ENCODE measurements at places on chromosomes 3 and 15.

GRCh38 chr3:23390446-23390845 is 187.3 kb downstream of the UBE2E2 start:
- no peak for DNase-seq

DNA sequence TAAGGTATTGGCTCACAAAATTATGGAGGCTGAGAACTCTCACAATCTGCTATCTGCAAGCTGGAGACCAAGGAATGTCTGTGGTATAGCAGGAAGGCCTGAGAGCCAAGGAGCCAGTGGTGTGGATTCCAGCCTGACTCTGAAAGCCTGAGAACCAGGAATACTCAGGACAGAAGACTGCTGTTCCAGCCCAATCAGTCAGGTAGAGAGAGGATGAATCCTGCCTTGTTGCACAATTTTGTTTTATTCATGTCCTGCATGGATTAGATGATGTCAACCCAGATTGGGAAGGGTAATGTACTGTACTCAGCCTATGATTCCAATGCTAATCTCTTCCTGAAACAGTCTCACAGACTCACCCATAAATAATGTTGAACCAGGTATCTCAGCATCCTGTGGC is 312.4 kb upstream of the KCNMB2 start:
- DNase-seq, result no peak

GRCh38 chr15:65368302-65369211 is 9.2 kb downstream of the IGDCC3 start:
- DNase-seq, result no peak

GRCh38 chr3:153463895-153464294 is 301.9 kb downstream of the RAP2B start:
- no peak for DNase-seq

DNA sequence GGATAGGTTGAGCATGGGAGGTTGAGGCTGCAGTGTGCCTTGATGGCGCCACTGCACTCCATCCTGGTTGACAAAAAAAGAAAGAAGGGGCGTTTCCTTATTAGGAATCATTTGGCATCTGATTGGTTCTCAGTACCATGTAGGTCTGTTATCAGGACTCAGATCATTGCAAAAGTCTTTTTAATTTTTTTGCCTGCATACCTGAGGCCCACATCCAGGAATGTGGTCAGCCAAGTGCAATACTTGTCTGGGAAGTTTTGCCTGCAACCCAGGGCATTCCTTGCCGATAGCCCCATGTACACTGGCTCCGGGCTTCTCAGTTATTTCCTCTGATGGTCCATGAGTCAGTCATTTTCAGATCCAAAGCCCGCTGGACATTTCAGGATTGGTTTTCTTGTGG is 50.1 kb upstream of the CRTC3 start:
- no peak for DNase-seq

GRCh38 chr15:74340150-74340549 is 27.3 kb downstream of the CYP11A1 start:
- no peak for DNase-seq

GRCh38 chr3:159875116-159875515 is 113.5 kb upstream of the IL12A start:
- DNase-seq, result no peak

DNA sequence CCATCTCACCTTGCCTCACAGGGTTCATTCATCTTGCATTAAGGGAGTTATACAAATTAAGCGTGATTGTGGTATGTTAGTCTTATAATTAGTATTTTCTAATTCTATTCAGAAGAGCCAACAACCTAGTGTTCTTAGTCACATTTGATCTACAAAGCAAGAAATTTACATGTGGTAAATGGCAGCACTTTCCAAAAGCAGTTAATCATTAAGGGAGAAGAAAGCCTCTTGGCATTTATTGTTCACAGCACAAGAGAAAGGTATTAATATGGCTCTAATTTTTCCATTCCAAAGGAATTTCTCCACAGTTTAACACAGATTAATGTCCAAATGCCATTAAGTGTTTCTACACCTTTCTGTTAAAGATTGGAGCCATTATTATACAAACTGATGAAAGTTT is 1077.1 kb downstream of the ZPLD1 start:
- DNase-seq, result no peak

GRCh38 chr15:78265752-78266224 is 1.4 kb downstream of the DNAJA4 start:
- DNase-seq, result peak; percentile 19

- DNase-seq, result no peak
Observed at GRCh38 chr3:11291808-11292207, 19.6 kb downstream of the ATG7 start.

DNA sequence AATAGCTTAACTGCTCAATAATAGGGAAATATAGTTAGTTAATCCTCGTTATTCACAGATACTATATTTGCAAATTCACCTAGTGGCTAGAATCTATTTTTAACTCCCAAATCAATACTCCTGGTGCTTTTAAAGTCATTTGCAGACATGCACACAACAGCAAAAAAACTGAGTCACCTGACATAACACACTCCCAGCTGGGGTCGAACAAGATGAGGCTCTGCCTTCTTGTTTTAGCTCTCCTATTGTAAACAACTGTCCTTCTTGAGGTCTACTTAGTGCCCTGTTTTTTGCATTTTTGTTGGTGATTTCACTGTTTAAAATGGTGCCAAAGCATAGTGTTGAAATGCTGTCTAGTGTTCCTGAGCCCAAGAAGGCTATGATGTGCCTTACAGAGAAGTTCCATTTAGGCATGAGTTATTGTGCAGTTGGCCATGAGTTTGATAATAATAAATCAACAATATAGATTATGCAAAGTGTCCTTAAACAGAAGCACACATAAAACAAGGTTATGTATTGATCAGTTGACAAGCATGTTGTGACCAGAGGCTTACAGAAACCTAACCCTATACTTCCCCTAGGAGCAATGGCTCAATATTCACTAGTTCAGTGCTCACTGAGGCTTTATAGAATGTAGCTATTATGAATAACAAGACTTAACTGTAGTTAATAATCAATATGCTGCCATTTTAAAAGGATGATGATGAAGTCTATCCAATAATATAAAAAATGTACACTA is 18.6 kb downstream of the MAP3K13 start:
- no peak for DNase-seq

DNA sequence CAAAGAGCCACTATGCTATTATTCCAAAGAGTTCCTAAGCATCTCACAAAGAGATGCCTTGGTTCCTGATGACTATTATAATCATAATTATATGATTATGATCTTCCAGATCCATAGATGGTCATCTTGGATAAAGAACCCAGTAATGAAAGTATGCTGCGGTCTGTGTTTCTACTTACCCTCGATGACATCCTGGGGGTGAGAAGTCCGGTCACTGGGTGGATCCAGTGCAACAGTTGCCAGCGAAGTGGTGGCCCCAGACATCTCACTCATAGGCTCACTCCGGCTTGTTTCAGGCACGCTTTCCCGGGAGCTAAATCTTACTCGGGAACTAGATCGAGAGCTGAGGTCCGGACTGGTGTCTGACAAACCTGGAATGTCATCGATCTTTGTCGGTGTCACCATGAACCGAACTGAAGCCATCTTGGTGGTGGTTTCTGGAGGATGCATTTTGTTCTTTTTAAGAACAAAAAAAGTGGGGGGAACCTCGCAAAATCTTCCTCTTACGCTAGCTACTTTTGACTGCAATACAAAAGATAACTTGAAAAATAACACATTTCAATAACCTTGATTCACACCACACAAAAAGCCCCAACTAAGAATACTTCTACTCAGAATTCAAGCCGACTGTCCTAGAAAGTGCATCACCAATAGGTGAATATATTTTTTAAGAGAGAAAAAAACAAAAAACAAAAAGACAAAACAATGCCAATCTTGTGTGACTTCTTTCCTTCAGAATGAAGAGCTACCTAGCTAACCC is 1.2 kb downstream of the SLC12A6 start:
- DNase-seq, result peak; percentile 26

- peak; percentile 31 for DNase-seq
Observed at GRCh38 chr3:112302881-112303763, 9.1 kb upstream of the SLC9C1 start.

DNA sequence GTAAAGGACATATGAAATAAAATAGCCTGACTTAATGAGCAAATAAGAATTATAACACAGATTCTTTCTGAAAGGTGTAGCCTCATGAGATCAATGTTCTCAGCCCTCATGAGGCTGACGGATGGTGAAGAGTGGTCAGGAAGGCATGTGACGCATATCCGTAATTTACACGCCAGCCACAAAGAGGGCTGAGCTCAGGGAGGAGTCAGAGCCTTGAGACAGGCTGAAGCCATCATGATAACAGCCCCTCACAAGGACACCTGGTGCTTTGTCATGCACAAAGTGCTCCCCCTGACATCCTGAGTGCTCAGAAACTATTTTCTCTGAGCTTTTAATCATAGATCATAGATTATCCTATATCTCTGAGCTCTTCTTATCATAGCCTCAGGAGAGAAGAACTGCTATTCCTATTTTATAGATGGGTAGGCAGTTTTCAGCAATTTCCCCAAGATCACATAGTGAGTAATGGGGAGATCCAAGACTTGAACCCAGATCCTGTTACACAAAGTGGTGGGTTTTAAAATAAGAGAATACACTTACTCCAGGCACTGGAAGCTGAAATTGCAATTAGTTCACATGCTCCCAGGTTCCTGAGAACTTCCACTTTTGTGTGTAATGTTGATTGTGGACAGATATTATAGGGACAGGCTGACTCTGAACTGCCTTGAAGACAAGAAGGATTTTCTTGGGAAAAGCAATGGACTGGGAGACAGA is 267.1 kb downstream of the RPLP1 start:
- peak; percentile 83 for DNase-seq

DNA sequence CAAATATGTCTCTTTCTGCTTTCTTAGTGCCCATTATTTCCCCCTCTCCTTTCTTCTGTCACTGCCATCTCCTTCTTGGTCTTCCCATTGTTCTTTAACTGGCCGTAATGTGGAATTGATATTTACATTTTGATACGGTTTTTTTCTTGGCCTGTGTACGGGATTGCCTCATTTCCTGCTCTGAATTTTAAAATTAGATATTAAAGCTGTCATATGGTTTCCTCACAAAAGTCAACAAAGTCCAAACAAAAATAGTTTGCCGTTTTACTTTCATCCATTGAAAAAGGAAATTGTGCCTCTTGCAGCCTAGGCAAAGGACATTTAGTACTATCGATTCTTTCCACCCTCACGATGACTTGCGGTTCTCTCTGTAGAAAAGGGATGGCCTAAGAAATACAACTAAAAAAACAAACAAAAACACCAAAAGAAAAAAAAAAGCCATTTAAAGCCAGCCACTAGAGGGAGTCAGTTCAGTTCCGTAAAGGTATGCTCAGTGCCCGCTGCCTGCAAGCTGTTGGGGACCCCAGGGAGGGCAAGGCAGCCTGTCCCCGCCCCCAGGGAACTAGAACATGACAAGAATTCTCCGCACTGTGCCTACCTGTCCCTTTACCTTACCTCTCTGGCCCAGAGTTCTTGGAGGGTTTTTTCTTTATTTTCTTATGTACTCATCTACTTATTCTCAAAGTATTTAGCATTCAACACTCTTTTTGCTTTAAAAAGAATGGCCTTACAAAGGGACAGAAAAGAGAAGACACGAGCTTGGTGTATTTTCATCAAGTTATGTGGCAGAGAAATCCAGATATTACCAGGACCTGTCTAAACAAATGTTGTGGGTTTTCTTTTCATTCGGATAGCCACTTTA is 30.0 kb upstream of the NR2E3 start:
- peak; percentile 40 for DNase-seq

DNA sequence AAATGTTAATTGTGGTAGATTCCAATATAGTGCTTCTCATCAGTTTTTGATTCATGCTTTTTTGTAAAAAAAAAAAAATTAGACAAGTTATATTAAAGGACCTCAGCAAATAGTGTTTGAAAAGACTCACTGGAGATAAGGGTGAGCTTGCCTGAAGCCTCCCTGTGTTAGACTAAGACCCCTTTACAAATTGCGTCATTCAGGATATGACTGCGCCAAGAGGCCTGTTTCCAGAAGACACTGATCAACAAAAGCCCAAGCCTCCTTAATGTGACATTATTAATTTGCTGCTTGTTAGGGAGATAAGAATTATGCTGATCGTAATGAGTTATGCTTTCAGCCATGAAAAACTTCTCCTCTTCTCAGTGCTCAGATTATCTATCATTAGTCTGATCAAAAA is 13.0 kb upstream of the DNAJC13 start:
- no peak for DNase-seq

DNA sequence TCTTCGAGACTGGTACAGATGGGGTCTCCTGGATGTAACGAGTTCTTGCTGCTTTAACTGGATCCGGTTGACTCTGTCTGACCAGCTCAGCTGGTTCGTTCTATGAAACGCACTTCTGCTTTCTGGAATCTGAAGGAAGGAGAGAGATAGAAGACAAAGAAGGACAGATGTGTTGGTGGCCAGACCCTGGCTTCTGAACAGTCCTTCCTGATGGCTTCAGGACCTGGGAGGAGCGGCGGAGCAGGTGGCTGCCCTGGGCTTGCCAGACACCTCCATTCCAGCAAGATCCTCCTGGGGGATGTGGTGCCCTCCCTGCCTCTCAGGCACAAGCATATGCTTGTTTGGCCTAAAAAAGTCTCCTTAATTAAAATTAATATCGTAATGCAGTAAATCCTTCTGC is 99.9 kb downstream of the APBA2 start:
- DNase-seq, result no peak

DNA sequence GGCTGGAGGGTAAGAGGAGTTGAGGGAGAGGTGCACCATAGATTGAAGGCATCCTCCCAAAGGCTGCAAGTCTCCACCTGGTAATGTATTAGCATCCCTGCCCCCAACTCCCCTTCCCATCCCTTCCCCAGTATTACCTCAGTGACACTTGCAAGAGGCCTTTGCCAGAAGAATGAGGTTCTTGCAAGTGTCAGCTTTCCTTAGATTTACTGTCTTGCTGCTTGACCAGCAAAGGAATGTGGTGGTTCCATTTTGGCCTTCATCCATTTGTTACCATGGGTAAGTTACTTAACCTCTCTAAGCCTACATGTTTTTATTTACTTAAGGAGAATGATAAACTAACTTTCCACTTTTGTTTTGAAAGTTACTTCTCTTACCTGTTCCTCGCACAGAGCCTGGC is 108.9 kb downstream of the LRTM1 start:
- no peak for DNase-seq

DNA sequence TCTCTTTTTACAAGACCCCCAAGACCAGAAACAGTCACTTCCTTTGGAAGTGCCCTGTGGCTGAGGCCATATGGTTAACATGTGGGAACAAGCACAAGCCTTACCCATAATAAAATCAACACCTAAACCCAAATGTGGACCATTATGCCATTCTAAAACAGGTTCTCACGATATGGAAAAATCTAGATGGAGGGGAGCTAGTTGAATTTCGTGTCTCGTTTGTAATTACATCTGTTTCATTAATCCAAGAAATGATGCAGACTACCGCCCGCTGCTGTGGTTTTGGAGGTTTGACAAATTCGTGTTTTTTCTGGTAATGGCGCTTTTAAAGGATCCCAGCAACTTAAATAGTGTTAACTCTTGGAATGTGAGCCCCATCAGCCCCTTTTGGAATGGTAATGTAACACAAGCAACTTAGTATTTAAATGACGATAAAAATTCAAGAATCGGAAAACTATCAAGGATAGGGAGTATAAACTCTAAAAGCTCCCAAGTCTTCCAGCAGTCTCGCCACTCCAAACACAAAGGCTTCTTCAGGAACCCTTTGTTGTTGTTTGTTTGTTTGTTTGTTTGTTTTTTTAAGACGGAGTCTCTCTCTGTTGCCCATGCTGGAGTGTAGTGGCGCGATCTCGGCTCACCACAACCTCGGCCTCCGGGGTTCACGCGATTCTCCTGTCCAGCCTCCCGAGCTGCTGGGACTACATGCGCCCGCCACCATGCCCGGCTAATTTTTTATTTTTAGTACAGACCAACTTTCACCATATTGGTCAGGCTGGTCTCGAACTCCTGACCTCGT is 1.1 kb downstream of the CNBP start:
- DNase-seq, result peak; percentile 45

GRCh38 chr15:98952381-98952803 is 55.2 kb downstream of the PGPEP1L start:
- DNase-seq, result peak; percentile 55
